ENCODE measurements at places on chromosomes 12 and 14.

DNA sequence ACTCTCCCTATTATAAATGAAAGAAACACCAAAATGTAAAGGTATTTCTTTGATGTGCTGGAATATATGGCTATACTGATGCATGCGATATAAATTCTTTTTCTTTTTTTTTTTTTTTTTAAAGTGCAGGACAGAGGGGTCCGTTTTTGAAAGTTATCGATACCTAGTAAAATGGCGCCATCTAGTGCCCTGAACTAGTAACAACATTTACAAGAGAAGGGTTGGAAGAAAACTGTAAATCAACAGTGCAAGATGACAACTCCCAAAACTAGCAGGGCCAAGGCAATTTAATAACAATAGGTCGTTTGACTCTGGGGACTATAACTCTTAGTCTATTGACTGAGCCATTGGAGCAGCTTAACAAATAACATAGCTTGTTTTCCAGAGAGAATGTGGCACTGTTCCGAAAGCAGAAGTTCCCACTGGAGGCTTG lies 137.7 kb downstream of the SPTSSA start:
- no peak for DNase-seq

GRCh38 chr14:74240794-74241651 lies 1.8 kb downstream of the VSX2 start:
- DNase-seq = peak; percentile 16

DNA sequence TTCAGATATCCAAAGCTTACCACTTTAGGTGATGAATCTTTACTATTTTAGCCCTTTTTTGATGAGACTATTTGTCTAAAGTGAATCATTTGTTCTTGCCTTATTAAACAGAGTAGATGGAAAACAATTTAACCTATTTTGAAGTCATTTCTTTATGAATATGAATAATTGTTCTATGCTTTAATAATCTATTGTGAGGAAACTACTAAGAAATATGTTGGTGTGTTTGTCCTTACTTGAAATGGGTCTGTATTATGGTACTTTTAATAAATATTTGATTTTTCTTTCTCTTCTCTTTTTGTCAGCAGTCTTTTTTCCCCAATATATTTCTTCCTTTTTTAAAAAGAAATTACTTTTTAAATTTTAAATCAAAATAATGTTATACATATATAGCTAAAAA lies 24.4 kb downstream of the HSD17B6 start:
- no peak for DNase-seq

- DNase-seq = no peak
These were observed 147.8 kb downstream of the RBM19 start for GRCh38 chr12:113818283-113818682.

DNA sequence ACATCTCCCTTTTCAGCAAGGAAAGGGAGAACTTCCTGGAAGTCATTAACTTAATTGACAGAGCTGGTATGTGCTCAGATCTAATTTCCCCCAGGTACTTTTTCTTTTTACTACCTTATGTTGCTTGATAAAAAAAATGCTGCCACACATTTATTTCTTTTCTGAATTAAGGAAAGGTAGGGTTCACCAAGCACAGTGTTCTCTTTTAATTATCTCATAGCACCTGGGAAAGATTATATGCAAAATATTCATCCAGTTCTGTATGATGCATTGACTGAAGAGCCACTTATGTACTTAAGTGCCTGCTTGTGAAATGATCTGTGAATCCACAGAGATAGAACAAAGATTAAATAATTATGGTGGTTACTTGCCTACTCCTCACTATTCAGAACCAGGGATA lies 25.1 kb downstream of the KCNC2 start:
- no peak for DNase-seq

GRCh38 chr14:105173901-105174894 lies 5.6 kb upstream of the JAG2 start:
- peak; percentile 46 for DNase-seq

GRCh38 chr12:26496170-26496569 lies 300.8 kb downstream of the SSPN start:
- DNase-seq = no peak

DNA sequence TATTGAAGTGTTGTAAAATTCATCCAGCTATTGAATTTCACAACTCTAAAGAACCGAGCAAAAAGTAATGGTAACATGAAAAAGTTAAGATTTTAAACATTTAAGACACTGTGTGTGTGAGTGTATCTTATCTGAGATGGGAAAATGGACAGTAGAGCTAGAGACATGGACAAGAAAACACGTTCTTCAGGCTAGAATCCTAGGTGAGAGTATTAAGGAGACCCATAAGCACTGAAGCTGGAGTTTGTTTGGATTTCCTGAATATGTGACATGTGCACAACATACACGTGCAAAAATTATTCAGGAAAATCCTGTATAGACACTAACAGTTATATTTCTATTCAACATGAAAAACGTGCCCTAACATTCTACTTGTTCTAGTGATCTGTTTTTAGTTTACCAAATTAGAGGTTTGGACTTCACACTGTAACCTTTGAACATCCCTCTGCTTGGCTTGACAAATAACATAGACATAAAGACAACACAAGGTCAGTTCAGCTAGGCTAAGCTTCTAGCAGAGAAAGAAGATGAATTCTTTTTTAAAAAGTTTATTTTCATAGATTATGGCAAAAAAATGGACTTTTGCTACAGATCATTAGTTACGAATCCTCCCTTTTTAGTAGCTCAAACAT lies 31.3 kb downstream of the LMNTD1 start:
- no peak for DNase-seq

- no peak for DNase-seq
These were observed 59.8 kb downstream of the TMEM117 start for GRCh38 chr12:43895580-43896206.

GRCh38 chr14:78512021-78512420 lies 341.8 kb downstream of the NRXN3 start:
- DNase-seq = no peak

DNA sequence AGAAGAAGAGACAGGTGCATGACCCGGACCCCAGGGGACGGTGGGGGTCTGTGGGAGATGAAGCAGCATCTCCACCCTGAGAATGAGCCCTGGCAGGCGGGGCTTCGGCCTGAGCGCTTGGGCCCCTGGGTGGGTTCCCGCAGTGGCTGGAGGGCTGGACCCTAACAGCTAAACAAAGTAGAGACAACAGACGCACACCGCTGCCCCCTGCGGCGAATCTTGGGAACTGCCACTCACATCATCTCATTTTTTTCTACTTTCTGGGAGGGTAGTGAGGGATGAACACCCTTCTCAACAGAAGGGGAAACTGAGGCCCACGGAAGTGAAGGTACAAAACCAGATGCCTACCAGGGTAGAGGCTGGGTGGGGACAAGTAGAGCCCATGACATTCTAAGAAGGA lies 104.7 kb downstream of the RFLNA start:
- peak; percentile 39 for DNase-seq

DNA sequence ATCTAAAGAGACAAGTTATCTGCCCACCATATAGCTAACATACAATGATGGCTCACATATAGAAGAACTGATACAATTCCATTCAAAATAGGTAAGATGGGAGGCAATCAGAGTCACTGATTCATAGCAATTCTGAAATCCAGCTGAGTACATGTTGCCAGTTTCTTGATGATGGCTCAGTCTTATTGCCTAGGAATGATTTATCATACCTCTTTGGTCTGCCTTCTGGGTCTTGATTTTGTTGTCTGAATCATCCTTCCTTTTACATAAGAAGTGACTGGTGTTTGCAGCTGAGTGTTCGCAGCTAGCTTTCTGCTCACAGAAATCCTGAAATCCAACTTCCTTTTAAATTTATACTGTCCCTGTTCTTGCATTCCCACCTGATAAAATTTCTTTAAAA lies 463.2 kb upstream of the MGAT4C start:
- DNase-seq = no peak

Data from stimulated activated CD4-positive, alpha-beta T cell treated with anti-CD3 and anti-CD28 coated beads, Interleukin-15, amount 100 ng/mL, for 24 hours (primary cell).